Activated naive CD8-positive, alpha-beta T cell treated with anti-CD3 and anti-CD28 coated beads for 36 hours (primary cell): ENCODE measurements at places on chromosomes 1 and 21. TPM values are rescaled to one million over a fixed set of nuclear protein-coding genes. Genes with fewer than 3 reads are reported as not detected.

- H3K4me3 ChIP-seq, result no peak overlapping the region
- H3K27me3 ChIP-seq, result peaks cover 8% of the 10 kb centered on the region
- no peaks in the 10 kb centered on the region for H3K4me1 ChIP-seq
- DNase-seq, result no peak
- no peak overlapping the region for H3K27ac ChIP-seq
Observed at GRCh38 chr1:4079815-4080214, 179.7 kb upstream of the C1orf174 start.

GRCh38 chr1:248359415-248359814 lies 2.0 kb upstream of the OR2T4 start:
- no peaks in the 10 kb centered on the region for H3K4me1 ChIP-seq
- H3K27ac ChIP-seq, result no peak overlapping the region
- no peak overlapping the region for H3K4me3 ChIP-seq
- peaks cover 7% of the 10 kb centered on the region for H3K27me3 ChIP-seq
- no peak for DNase-seq
- H3K36me3 ChIP-seq, result no peaks in the 10 kb centered on the region

GRCh38 chr1:156625436-156626078 lies 6.3 kb downstream of the HAPLN2 start:
- H3K4me3 ChIP-seq, result peak overlapping the region; percentile 38
- DNase-seq, result peak; percentile 52
- no peak overlapping the region for H3K27ac ChIP-seq
- H3K4me1 ChIP-seq, result peaks cover 5% of the 10 kb centered on the region
- H3K36me3 ChIP-seq, result no peaks in the 10 kb centered on the region

GRCh38 chr1:97340951-97341350 lies 579.9 kb downstream of the DPYD start:
- no peak overlapping the region for H3K27ac ChIP-seq
- DNase-seq, result no peak
- no peaks in the 10 kb centered on the region for H3K27me3 ChIP-seq
- H3K4me1 ChIP-seq, result no peaks in the 10 kb centered on the region
- H3K4me3 ChIP-seq, result no peak overlapping the region

The NBL1 gene
- 20.0 TPM for total RNA-seq

- H3K4me3 ChIP-seq, result no peak overlapping the region
- H3K4me1 ChIP-seq, result peaks cover 26% of the 10 kb centered on the region
- no peak for DNase-seq
- H3K27me3 ChIP-seq, result no peaks in the 10 kb centered on the region
Observed at GRCh38 chr1:45332346-45332720, 5.6 kb downstream of the HPDL start.

The FBXO2 gene
- total RNA-seq, result 1.5 TPM

The ANXA9 gene
- total RNA-seq, result not detected
